ENCODE measurements at places on chromosomes 13 and 19.

DNA sequence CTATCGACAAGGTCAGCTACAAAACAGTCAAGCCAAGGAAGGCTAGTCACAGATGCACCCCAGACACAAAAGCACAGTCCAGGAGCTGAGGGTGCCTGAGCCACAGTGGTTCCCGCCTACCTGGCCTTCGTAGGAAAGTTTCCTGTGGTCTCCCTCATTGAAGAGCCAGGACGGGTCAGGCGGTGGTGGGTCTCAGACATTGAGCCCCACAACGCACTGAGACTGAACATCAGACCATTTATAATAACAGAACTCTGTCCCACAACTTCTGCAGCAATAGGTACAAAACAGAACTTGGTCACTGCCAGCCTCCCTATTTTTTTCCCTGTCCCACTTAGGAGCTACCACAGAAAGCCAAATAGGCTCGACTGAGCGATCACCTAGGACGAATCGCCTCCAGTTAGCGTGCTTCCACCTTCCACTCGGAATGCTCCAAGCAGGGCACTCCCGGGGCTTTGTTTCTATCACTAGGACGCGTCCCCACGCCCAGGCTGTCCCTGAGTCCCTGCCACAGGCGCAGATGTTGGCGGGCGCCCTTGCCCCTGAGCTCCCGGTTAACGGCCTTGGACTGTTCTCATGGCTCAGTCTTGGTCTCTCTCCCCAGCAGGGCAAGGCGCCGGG, 640 bp upstream of the ZNF544 start:
- no peak for DNase-seq

DNA sequence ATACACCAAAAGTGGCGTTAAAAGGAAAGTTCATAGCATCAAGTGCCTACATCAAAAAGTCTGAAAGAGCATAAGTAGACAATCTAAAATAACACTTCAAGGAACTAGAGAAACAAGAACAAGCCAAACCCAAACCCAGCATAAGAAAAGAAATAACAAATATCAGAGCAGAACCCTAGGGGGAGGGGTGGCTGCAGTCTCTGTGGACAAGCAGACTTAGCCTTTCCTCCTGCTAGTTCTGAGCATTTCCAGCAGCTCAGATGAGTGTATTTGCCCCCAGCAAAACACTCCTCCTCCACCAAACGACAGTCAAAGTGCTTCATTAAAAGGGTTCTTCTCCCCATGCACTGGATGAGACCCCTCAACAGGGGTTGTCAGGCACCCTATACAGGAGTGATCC, 7.1 kb upstream of the ZNF90 start:
- DNase-seq, result no peak

- DNase-seq, result no peak
Measured at GRCh38 chr13:32976912-32977311, 39.3 kb upstream of the KL start.

- DNase-seq, result no peak
Measured at GRCh38 chr19:39934584-39935363, at the start of gene FCGBP. TSS of gene FCGBP (minus strand) at chr19:39934634.

GRCh38 chr13:99442273-99442895, 58.9 kb upstream of the TM9SF2 start:
- DNase-seq, result no peak

GRCh38 chr19:34513767-34514166, 32.2 kb downstream of the WTIP start:
- no peak for DNase-seq
